COLO829 (cell line): ENCODE measurements at places on chromosomes 5 and 9.
A peak's percentile ranks its signal among the peaks of the same experiment; 100 is the strongest.

DNA sequence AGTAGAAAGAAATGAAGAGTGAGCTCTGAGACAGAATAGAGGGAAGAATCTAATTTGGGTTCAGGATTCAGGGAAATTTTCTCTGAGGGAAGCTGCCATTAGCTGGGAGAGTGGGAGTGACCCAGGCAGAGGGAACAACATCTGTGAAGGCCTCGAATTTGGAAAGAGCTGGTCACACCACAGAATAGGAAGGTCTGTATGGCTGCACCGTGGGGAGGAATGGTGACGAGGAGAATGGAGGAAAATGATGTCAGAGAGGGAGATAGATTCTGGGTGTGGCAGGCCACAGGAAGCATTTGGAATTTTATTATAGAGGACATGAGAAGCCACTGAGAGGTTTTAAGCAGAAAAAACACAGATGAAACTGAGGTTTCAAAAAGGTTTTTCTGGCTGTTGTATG is 98.5 kb downstream of the MAMDC2 start:
- no peak for DNase-seq

DNA sequence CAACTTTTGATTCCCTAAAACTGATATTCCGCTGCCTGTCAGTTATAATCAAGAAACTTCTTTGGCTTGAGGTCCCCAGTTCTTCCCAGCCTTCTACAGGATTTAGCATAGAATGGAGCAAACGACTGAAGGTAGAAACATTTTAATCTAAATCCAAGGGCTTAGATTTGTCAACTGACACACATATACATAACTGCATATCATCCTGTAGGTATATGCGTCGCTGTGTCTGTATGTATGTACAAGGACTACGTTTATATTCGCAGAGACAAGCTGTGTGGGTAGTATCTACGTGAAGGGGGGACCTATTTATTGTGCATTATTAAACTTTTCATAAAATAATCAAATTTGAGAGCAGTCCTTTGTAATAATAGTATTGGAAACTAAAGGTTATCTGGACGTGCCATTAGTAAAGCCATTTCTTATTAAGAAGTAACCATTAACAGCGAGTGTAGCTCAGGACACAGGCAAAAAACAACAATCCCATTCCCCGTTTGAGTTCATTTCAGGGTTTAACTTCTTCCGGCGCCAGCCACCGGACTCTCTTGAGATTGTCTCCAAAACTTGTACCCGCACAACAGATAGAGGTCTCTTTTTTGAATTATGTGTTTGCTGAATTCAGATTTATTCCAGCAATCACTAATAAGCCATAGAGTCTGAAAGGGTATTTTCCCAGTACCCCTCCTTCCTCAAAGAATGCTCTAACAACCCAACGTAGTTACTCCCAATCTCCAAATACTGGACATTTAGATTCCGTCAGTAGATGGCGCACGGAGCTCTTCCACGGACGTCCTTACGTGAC is 2.1 kb upstream of the MLLT3 start:
- DNase-seq, result peak; percentile 49

- no peak for DNase-seq
Observed at GRCh38 chr9:94772144-94772543, 45.6 kb downstream of the AOPEP start.

GRCh38 chr5:135076051-135076491 is 42.0 kb upstream of the PITX1 start:
- no peak for DNase-seq

- no peak for DNase-seq
Observed at GRCh38 chr9:80646211-80646610, 1043.1 kb downstream of the TLE1 start.

DNA sequence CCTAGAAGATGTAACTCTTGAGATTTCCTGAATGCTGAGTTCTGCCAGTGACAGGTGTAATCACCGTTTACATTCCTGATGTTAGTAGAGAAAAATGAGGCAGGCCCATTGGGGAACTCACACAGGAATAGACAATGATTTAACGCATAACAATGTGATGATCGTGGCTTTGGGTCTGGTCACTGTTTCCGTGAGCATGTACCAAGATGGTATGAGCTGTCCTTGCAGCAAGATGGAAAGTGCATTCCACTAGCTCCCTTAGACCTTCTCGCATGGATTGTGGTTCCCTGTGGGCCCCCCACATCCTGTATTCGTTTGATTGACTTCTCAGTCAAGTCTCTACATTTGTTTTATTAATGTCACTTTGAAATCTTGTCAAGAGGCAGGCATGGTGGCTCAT is 124.0 kb upstream of the DAP start:
- no peak for DNase-seq

GRCh38 chr5:118467103-118467502 is 521.2 kb downstream of the DTWD2 start:
- no peak for DNase-seq

- no peak for DNase-seq
Observed at GRCh38 chr9:93452710-93453046, 703 bp downstream of the FAM120AOS start.

- DNase-seq, result no peak
Observed at GRCh38 chr5:104541141-104541785, 978.7 kb upstream of the NUDT12 start.

DNA sequence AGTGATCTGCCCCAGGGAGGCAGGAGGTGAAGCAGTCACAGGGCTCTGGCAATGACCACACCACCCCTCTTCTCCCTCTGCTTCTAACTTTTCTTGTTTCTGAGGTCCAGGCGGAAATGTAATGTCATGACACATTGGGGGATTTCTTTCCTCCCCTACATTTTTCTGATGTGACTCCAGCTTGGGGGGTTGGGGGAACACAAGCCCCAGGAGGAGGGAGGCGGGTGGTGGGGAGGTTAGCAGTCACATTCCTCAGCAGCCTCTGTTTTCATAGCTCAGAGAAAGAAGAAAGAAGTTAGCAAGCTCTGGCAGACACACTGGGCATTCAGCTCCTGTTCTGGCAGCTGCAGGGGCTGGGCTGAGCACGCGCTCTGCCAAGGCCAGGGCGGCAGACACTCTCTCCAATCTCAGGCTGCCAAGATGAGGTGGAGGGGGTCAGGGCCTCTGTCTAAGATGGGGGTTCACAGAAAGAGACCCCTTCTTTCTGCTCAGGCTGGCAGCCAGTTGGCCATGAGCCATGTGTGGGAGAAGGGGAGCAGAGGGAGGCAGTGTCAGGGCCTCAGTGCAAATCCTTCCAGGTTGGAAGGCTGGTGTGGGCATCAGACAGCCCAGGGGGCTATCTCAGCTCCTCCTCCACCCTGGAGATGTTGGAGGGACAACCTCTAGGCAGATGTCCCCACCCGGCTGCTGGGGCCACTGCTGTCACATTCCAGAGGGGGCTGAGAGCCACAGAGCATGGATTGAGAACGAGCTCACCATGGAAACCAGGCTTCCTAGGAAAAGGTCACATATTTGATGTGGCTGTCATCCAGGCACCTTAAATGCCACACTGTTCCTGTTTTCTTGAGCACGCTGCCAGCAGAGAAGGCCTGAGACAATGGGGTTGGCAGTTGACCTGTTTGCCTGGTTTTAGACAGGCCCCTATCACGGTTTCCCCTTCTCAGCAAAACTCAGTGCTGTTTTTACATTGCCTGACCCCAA is 20.1 kb upstream of the PFDN1 start:
- DNase-seq, result no peak

GRCh38 chr5:76081811-76082771 is 1.1 kb upstream of the SV2C start:
- DNase-seq, result no peak

DNA sequence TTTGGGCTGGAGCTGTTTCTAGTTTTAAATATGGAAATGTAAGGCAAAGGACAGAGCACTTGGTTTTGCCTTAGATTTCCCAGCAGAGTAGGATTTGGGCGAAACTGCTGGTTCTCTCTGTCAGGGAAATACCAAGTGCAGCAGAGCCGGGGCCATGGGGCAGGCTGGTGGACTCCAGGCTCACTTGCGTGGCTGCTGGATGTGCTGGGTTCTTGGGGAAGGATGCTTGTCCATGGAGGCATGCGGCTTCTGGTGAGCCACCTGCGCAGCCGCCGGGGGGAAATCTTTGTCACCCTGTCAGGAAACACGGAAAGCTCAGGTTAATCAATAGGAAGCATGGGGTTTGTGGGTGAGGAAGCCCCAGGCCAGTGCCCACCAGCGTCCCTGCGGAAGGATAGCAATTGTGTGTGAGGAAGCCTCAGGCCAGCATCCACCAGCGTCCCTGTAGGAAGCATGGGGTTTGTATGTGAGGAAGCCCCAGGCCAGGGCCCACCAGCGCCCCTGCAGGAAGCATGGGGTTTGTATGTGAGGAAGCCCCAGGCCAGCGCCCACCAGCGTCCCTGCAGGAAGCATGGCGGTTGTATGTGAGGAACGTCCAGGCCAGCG is 80.1 kb downstream of the DAP start:
- DNase-seq, result no peak
